Activated CD4-positive, alpha-beta memory T cell treated with anti-CD3 and anti-CD28 coated beads, Interleukin-2, amount 10 ng/mL, durations not matched to agents 7 days and 5 days (primary cell): ENCODE measurements at places on chromosomes 1 and 21. TPM values are rescaled to one million over a fixed set of nuclear protein-coding genes. Genes with fewer than 3 reads are reported as not detected.

TLCD4 gene
- not detected for total RNA-seq

SLC6A17 gene
- total RNA-seq: not detected

DNA sequence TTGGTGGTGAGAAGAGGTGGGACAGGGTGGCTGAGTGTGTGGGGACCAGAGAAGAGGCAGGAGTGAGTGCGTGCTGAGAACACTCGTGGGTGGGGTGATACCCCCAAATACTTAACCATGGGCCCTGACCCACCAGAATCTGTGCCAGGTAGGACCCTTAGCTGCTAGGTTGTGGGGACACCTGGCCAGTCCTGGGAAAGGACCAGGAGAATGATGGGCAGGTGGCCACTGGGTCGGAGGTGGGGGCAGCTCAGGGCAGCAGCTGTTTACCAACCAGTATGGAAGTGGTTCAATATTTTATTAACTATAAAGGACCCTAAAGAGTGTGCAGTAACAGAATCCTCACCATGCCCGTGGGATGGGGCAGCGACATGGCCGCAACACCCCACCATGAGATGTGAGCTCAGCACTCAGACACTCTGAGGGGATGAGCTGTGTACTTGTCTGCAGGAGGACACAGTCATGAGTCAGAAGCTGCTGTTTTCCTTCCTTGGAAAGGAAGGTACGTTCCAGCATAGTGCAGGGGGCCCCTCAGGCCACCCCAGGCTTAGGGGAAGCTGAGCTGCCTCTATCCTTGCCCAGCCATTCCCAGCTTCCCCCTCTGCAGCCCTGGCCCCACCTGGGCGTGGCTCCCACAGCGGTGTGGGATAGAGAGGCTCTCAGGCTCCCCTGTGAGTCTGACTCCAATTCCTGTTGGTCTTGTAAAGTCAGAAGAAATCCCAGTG, 25.4 kb downstream of the TEX35 start:
- DNase-seq: no peak

DNA sequence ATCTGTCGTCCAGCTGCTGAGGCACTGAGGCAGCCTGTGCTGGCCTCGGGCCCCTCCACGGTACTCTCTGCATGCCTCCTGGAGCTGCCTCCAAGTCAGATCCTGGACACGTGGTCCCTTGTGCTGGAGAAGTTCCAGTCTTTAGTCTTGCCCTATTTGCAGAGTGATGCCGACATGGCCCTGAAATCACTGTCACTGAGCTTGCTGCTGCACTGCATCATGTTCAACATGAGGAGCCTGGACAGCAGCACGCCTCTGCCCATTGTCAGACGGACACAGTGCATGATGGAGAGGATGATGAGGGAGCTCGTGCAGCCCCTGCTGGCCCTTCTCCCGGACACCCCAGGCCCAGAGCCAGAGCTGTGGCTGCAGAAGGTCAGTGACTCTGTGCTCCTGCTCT, 10.0 kb downstream of the URB2 start:
- no peak for DNase-seq

- DNase-seq: no peak
Measured at GRCh38 chr21:25872271-25872670, 137.5 kb downstream of the GABPA start.

GRCh38 chr1:248906753-248907661, 972 bp downstream of the PGBD2 start:
- DNase-seq: no peak

GRCh38 chr1:97304366-97304765, 582.8 kb downstream of the PTBP2 start:
- DNase-seq: no peak

DNA sequence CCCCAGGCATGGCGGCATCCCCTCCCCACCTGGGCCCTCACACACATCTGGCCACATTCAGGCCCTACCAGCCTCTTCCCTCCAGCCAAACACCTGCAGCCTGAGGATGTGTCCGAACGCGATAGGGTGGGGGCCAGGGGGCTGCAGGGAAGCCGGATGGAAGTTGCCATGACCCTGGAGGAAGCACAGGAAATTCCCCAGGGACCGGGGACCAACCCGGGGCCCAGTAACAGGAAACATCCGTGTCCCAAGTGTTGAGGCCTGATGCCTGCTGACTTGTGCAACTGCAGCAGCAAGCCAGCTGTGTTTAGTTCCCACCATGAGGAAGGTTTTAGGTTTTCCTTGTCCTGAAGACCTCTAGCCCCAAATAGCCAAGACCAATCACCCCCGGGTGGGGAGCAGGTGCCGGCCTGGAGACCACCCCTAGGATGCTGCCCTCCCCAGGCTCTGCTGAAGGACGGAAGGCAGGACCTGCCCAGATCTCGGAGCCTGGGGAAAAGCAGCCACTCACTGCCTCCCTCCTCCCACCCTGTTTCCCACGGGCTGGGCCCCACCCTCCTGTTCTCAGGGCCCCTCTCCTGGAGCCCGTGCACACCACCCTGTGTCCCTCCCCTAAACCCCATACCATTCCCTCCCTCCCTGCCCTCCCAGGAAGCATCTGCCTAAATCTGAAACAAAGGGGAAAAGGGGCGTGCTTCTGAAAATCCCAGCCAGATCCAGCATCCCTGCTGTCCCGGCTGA, 29.8 kb downstream of the MEGF6 start:
- no peak for DNase-seq

GRCh38 chr1:99748419-99748818, 18.0 kb downstream of the FRRS1 start:
- no peak for DNase-seq

DNA sequence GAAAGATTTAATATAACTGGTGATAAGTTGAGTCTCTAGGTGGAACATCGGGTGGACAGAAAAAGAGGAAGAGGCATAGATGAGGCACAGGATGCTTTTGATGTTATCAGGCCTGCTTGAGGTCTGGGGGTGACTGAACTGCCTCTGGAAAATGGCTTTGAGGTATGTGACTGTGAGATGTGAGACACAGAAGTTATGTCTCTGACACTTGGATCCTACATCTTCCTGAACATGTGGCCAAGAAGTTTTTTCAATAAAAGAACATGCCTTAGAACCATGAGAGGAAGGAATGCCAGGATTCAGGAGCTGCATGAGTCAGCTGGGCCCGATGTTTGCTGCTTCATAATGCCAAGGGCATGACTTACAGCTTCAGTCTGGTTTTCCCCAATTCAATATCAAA, 11.5 kb upstream of the AIM2 start:
- no peak for DNase-seq

- no peak for DNase-seq
Measured at GRCh38 chr1:62476525-62477219, 39.8 kb downstream of the USP1 start.

GRCh38 chr1:109821221-109821669, 57.5 kb upstream of the EPS8L3 start:
- DNase-seq: peak; percentile 64

GRCh38 chr1:231612393-231613089, 14.0 kb upstream of the DISC1 start:
- DNase-seq: peak; percentile 81
